ENCODE measurements at places on chromosomes 1 and 21.

GRCh38 chr1:173853074-173853473 is 14.7 kb downstream of the GAS5 start:
- no peak for DNase-seq

DNA sequence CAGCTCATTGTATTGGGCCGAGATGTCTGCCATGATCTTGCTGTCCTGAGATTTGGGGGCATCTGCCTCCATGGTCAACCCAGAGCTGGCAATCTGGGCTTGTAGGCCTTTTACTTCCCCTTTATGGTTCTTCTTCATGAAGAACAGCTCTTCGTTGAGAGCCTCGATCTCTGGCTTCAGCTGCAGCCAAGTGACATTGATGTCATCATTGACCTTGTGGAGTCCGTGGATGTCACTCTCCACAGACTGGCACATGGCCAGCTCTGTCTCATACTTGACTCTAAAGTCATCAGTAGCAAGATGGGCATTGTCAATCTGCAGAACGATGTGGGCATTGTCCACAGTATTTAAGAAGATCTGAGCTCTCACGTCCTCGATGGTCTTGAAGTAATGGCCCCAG is 29.2 kb downstream of the RAP1A start:
- no peak for DNase-seq

DNA sequence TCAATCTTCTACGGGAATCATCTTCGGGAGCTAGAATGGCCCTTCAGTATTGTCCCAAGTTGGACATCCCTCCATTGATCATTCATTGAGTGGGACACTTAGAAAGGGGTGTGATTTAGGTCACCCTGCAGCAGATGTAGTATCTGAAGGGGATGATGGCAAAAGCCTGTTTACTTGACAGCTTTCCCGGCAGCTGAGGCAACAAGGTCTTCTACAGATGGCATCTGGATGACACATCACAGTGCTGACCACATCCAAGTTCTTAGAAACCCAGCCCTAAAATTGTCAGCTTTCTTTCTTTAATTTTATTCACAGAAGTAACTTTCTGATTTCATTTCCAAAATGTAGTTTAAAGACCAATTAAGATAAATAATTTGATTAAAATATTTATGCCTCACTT is 150.3 kb downstream of the AMY1C start:
- no peak for DNase-seq

DNA sequence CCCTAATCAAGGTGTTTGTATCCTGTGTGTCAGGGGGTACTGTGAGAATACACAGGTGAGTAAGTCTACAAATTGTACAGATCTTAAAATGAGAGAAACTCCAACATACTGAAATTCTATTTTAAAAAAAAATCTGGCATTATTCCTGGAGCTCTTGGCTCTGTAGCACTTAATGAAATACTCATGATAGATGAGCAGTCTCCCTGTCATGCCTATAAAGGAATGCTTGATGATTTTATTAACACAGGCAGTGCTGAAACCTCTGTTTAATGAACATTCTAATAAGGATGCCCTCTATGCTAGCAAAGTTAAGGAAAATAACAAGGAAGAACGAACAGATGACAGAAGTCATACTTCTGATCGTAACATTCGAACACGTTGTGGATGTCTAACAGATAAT is 233.9 kb upstream of the NEGR1 start:
- no peak for DNase-seq

DNA sequence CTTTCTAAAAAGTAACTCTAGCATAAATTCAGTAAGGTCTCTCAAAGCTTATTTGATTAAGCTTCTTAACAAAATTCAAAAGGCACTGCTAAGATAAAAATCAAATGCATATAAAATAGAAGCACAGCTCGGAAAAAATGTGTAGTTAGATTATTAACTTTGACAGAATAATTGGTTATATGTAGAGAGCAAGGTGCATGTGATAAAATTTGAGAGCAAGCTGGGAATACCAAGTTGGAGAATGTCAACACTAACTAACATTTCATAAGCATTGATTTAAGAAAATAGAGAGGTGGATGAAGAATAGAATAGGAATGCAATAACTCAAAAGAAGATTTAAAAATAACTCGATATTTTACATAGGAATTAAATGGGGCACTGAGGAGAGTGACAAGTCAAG is 204.5 kb upstream of the GREM2 start:
- DNase-seq = no peak

DNA sequence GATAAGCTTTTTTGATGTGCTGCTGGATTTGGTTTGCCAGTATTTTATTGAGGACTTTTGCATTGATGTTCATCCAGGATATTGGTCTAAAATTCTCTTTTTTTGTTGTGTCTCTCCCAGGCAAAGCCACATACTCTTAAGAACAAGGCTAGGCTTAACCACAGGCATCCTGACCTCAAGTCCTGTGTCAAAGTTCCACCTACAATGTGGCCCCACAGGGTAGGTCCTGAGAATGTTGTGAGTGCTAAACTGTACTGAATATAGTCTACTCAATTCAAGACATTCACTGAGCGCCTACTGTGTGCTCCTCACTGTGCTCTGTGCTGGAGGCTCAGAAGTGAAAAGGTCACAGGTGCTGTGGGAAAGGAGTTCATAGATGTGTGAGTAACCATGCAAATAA is 20.6 kb downstream of the DDAH1 start:
- no peak for DNase-seq

DNA sequence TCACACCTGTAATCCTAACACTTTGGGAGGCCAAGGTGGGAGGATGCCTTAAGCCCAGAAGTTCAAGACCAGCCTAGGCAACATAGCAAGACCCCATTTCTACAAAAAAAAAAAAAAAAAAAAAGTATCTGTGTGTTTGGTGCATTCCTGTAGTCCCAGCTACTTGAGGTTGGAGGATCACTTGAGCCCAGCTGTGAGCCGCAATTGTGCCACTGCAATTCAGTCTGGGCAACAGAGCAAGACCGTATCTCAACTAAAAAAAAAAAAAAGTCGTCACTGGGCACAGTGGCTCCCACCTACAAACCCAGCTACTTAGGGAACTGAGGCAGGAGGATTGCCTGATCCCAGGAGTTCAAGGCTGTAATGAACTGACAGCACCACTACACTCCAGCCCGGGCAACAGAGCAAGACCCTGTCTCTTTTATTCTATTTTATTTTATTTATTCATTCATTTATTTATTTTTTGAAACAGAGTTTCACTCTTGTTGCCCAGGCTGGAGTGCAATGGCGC is 8.6 kb upstream of the EIF4G3 start:
- no peak for DNase-seq

GRCh38 chr1:112714313-112715263 is 544 bp downstream of the PPM1J start:
- no peak for DNase-seq

DNA sequence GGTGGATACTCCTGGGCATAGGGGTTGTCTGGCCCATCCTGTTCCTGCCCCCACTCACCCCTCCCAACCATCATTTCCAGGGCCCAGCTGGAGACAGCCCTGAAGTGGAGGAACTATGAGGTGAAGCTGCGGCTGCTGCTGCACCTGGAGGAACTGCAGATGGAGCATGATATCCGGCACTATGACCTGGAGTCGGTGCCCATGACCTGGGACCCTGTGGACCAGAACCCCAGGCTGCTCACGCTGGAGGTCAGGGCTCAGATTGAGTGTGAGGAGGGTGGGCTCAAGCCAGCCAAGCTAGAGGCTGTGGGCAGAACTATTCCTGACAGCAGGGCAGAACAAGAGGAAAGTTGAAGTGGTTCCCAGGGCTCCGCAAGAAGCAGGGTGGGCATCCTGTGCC is 14.2 kb downstream of the RHOC start:
- DNase-seq = no peak

DNA sequence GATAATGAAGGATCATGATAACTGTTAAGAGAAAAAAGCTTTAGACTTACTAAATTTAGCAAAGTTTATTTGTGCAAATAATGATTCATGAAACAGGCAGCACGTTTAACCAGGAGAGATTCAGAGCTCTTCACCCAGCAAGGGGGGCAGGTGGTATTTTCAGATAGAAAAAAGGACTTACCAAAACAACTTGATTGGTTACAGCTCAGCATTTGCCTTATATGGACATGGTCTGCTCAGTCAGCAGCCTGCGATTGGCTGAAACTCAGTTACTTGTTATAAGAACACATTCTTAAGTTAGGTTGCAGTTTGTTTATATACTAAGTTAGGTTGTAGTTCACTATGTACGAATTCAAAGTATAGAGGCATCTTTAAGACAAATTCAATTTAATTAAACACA is 165.6 kb downstream of the DUSP10 start:
- no peak for DNase-seq

GRCh38 chr1:91054780-91055481 is 33.1 kb upstream of the ZNF644 start:
- DNase-seq = no peak

DNA sequence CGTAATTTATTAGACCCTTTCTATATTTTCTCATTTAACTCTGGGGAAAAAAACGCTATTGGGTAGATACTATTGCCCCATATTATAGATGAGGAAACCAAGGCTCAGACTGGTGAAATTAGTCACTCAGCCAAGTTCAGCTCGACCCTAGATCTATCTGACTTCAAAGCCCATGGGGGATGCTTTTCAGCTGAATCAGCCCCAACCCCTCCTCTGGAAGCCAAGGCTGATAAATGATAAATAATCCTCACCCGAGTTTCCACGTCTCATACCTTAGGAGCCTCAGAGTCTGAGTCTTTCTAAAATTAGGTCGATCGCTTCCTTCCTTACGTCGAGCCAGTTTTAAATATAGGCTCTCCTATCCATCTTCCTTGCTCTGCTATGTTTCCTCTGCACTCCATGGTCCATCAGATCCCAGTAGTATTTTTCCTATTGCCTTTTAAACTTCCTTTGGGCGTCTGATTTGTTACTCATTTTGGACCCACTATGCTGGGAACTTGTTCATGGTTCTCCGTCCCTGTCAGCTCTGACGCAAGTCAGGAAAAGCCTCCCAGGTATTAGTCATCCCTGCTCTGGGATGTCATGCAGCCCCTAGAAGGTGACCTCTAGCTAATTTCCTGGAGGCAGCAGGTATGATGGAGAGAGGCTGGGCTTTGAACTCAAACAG is 122.8 kb downstream of the PLPP3 start:
- no peak for DNase-seq

Data from NCI-H2227 treated with DMSO at 0.1 percent for 48 hours (cell line).